CD8-positive, alpha-beta memory T cell (primary cell): ENCODE measurements at places on chromosomes 5 and 9. TPM values are rescaled to one million over a fixed set of nuclear protein-coding genes. Genes with fewer than 3 reads are reported as not detected.

VAV2 gene
- polyA plus RNA-seq, result 1.1 TPM

IZUMO3 gene
- not detected for polyA plus RNA-seq

SHISAL2B gene
- not detected for polyA plus RNA-seq

SPEF2 gene
- 5.5 TPM for polyA plus RNA-seq

EIF4EBP3 gene
- 22.2 TPM for polyA plus RNA-seq

PTGDS gene
- 5.5 TPM for polyA plus RNA-seq

MCC gene
- 4.9 TPM for polyA plus RNA-seq

- no peaks in the 10 kb centered on the region for H3K27me3 ChIP-seq
- no peak overlapping the region for H3K4me3 ChIP-seq
- no peak for DNase-seq
- no peak overlapping the region for H3K27ac ChIP-seq
- H3K4me1 ChIP-seq, result no peaks in the 10 kb centered on the region
These were observed 40.0 kb downstream of the G3BP1 start for GRCh38 chr5:151811593-151812321.

DNA sequence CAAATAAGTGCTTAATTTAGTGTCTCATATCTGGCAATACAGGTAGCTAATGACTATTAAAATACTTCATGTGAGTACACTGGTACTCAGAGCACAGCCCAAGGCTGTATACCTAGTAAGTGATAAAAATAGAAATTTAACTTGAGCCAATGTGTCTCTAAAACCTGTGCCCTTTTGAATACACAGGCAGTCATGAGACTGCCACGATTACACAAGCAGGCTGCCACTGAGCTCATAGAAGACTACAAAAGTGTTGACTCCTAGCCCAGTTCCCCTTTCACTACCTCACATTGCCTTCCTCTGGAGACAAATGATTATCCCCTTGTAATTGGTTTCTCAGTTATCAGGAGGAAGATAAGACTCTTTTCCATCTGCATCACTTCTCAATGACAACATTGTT lies 66.3 kb upstream of the PAPPA start:
- H3K27me3 ChIP-seq, result no peaks in the 10 kb centered on the region
- H3K27ac ChIP-seq, result no peak overlapping the region
- no peak for DNase-seq
- H3K36me3 ChIP-seq, result no peaks in the 10 kb centered on the region

DNA sequence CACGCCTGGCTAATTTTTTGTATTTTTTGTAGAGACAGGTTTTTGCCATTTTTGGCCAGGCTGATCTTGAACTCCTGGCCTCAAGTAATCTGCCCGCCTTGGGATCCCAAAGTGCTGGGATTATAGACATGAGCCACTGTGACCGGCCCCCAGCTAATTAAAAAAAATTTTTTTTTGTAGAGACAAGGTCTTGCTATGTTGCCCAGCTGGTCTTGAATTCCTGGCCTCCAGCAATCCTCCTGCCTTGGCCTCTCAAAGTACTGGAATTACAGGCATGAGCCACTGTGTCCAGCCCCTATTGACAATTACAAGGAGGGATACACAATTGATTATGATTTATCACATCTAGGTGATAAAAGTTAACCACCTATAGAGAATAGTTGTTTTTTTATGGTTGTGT lies 59.5 kb downstream of the NR2F1 start:
- H3K27ac ChIP-seq, result no peak overlapping the region
- H3K36me3 ChIP-seq, result no peaks in the 10 kb centered on the region
- DNase-seq, result no peak

GRCh38 chr9:99885747-99886146 lies 20.7 kb upstream of the STX17 start:
- no peak overlapping the region for H3K27ac ChIP-seq
- H3K27me3 ChIP-seq, result no peaks in the 10 kb centered on the region
- no peak overlapping the region for H3K4me3 ChIP-seq

GRCh38 chr9:131038256-131039128 lies 29.5 kb downstream of the LAMC3 start:
- no peak overlapping the region for H3K4me3 ChIP-seq
- H3K36me3 ChIP-seq, result no peaks in the 10 kb centered on the region
- H3K27me3 ChIP-seq, result peaks cover 49% of the 10 kb centered on the region
- no peaks in the 10 kb centered on the region for H3K4me1 ChIP-seq

DNA sequence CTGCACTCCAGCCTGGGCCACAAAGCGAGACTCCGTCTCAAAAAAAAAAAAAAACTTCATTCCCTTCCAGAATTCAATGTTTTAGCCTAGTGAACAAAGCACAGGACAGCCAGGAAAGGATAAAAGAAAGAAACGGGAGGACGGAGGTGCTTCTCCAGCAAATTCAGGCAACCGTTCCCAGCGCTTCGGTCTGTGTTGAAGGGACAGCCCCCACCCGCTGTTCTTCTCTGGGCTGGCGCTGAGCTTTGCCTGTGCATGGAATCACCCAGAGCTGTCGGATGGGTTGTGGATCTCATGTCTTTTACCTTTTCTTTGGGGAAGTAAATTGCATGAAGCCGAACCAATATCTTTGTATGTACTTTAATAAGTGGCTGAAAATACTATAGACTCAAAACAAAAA lies 248.4 kb upstream of the IRX2 start:
- H3K27ac ChIP-seq, result no peak overlapping the region
- H3K27me3 ChIP-seq, result no peaks in the 10 kb centered on the region
- H3K4me3 ChIP-seq, result no peak overlapping the region

DNA sequence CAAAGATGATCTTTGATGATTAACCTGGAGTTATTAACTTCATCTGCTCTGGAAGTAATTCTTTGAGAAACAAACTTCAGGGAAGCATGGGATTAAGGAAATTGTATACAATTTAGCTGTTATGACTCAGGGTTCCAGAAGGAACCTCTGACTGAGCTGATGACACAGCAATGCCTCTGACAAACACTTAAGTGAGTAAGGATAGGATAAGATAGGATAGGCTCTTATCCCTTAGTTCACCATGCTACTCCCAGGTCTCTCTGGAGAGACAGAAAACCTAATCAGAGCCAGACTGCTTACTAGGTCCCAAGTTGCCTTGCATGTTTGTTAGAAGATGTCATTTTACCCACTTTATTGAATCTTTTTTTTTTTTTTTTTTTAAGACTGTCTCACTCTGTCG lies 12.6 kb upstream of the TMEM38B start:
- no peak for DNase-seq
- no peaks in the 10 kb centered on the region for H3K36me3 ChIP-seq
- H3K4me3 ChIP-seq, result no peak overlapping the region

GRCh38 chr5:98899456-98899855 lies 29.4 kb downstream of the CHD1 start:
- H3K4me3 ChIP-seq, result no peak overlapping the region
- DNase-seq, result no peak

- H3K27ac ChIP-seq, result no peak overlapping the region
- DNase-seq, result no peak
- no peaks in the 10 kb centered on the region for H3K27me3 ChIP-seq
- no peaks in the 10 kb centered on the region for H3K36me3 ChIP-seq
- H3K4me3 ChIP-seq, result no peak overlapping the region
These were observed 11.5 kb upstream of the FRMPD1 start for GRCh38 chr9:37639109-37639762.

GRCh38 chr5:34918025-34918424 lies 2.5 kb downstream of the BRIX1 start:
- H3K36me3 ChIP-seq, result peaks cover 11% of the 10 kb centered on the region
- H3K4me3 ChIP-seq, result no peak overlapping the region
- peaks cover 34% of the 10 kb centered on the region for H3K4me1 ChIP-seq
- H3K27ac ChIP-seq, result no peak overlapping the region

DNA sequence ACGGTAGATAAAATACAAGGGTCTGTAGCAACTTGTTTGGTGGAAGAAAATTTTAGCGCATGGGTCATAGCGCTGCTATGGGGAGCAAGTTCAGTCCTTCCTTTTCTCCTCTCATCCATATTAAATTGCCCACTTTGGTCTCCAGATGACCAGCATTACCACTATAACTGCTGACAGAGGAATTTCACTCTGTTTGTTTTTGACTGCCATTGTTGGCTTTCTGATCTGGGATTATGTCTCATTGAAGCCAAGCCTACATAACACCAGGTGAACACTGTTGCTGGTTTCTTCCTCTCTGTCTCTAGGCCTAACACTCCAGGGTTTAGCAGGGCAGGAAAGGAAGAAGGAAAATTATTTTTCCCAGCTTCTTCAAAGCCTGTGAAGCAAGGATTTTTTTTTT lies 6.6 kb upstream of the SUB1 start:
- no peak overlapping the region for H3K4me3 ChIP-seq
- no peak for DNase-seq

DNA sequence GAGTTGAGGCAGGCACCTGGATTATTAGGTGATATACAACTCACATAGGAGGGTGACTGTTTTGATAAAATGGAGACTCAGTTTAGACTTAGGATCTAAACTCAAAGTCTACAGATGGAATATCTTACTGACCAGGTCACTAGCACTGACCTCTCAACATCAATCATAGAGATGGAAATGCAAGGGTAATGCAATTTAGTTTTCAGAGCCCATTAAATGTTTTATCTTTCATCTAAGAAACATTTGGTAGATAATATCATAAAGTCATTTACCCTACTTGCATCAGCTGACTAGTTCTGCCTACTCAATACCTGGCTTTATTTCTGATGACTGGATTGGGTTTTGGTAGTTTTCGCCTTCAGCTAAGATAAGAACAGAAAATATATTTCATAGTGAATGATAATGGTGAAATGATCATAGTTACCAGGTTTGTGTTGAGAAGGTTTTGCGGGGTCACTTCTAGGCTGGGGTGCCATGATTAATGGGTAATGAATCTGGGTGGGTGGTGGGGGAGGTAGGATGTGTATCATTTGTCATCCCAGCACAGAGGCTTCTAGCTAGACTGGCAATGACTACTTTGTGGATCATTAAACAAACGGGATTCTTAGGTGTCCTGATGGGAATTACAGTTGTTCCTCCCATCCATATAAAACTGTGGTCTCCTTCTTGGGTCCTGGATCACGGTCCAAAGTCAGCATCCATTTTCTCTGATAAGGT lies 173.4 kb downstream of the PPP2R2B start:
- no peaks in the 10 kb centered on the region for H3K36me3 ChIP-seq
- no peak overlapping the region for H3K4me3 ChIP-seq
- no peak for DNase-seq
- no peaks in the 10 kb centered on the region for H3K4me1 ChIP-seq
- H3K27ac ChIP-seq, result no peak overlapping the region
- no peaks in the 10 kb centered on the region for H3K27me3 ChIP-seq

DNA sequence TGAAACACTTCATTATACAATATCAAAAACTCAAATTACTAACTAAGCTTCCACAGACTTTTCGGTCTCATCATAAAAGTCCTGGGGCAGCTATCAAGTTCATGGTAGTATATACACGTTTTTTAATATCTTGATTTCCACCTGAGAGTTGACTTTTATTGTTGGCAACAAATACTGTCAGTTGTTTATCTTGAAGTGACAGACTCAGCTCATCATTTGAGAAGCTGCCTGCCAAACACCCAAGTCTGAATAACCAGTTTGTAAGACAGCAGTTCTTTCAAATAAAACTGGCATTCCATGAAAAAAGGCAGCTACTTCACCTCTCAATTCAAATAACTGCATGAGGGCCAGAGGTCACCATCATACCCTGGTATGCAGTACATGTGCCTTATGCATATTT lies 30.6 kb downstream of the SPACA9 start:
- peaks cover 13% of the 10 kb centered on the region for H3K4me1 ChIP-seq
- H3K27me3 ChIP-seq, result no peaks in the 10 kb centered on the region
- no peak for DNase-seq
- no peak overlapping the region for H3K27ac ChIP-seq

GRCh38 chr5:136246632-136247031 lies 53.7 kb upstream of the SMIM32 start:
- H3K4me1 ChIP-seq, result no peaks in the 10 kb centered on the region
- no peak for DNase-seq
- no peak overlapping the region for H3K27ac ChIP-seq

GRCh38 chr5:174714751-174715150 lies 9.6 kb upstream of the MSX2 start:
- H3K36me3 ChIP-seq, result no peaks in the 10 kb centered on the region
- no peaks in the 10 kb centered on the region for H3K4me1 ChIP-seq
- no peak for DNase-seq
- H3K4me3 ChIP-seq, result no peak overlapping the region
- H3K27ac ChIP-seq, result no peak overlapping the region

- DNase-seq, result no peak
- no peak overlapping the region for H3K27ac ChIP-seq
- H3K27me3 ChIP-seq, result no peaks in the 10 kb centered on the region
- peaks cover 13% of the 10 kb centered on the region for H3K4me1 ChIP-seq
These were observed 4.4 kb upstream of the FAM13B start for GRCh38 chr5:138037271-138037670.

DNA sequence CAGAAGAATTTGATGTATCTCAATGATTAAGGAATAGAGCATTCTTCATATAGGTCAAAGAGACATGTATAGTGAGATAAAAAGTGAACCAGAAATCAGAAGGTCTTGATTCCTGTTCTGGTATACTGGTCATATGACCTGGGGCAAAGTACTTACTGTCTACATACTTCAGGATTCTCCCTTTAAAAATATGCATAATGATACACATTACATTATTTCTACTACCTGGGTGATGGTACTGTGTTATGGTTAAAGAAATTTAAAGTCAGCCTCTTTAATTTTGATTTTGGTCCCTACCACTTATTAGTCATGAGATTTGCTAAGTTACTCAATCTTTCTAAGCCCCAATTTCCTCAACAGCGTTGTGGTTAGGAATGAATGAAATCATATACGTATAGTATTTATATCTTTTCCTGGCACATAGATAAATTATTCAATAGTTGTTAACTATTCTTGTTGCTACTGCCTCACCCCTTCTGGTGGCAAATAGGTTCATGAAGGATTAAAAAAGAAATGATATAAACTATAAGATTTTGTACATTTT lies 984.1 kb downstream of the TLE4 start:
- no peaks in the 10 kb centered on the region for H3K36me3 ChIP-seq
- H3K27ac ChIP-seq, result no peak overlapping the region
- no peaks in the 10 kb centered on the region for H3K27me3 ChIP-seq
- no peak for DNase-seq

GRCh38 chr9:132946211-132946610 lies 1.8 kb upstream of the TSC1 start:
- H3K4me3 ChIP-seq, result no peak overlapping the region
- no peak for DNase-seq
- no peak overlapping the region for H3K27ac ChIP-seq
- peaks cover 22% of the 10 kb centered on the region for H3K4me1 ChIP-seq
- no peaks in the 10 kb centered on the region for H3K36me3 ChIP-seq

- H3K4me1 ChIP-seq, result no peaks in the 10 kb centered on the region
- no peak overlapping the region for H3K27ac ChIP-seq
- DNase-seq, result no peak
- peaks cover 5% of the 10 kb centered on the region for H3K36me3 ChIP-seq
These were observed 32.9 kb downstream of the SCAI start for GRCh38 chr9:125110464-125110863.

- no peak overlapping the region for H3K4me3 ChIP-seq
- no peak for DNase-seq
- no peaks in the 10 kb centered on the region for H3K27me3 ChIP-seq
- no peaks in the 10 kb centered on the region for H3K4me1 ChIP-seq
- no peaks in the 10 kb centered on the region for H3K36me3 ChIP-seq
These were observed 75.8 kb downstream of the OXCT1 start for GRCh38 chr5:41794471-41794870.

- no peaks in the 10 kb centered on the region for H3K27me3 ChIP-seq
- H3K4me1 ChIP-seq, result no peaks in the 10 kb centered on the region
- no peak overlapping the region for H3K27ac ChIP-seq
These were observed 46.1 kb upstream of the ANKH start for GRCh38 chr5:14917719-14918118.

- H3K27ac ChIP-seq, result no peak overlapping the region
- no peak overlapping the region for H3K4me3 ChIP-seq
- DNase-seq, result no peak
- H3K36me3 ChIP-seq, result no peaks in the 10 kb centered on the region
These were observed 73.2 kb upstream of the EPB41L4A start for GRCh38 chr5:112492291-112492690.
